Stimulated activated CD4-positive, alpha-beta T cell treated with anti-CD3 and anti-CD28 coated beads, TNF-alpha, amount 100 ng/mL, for 24 hours (primary cell): ENCODE measurements at places on chromosomes 4 and X.

DNA sequence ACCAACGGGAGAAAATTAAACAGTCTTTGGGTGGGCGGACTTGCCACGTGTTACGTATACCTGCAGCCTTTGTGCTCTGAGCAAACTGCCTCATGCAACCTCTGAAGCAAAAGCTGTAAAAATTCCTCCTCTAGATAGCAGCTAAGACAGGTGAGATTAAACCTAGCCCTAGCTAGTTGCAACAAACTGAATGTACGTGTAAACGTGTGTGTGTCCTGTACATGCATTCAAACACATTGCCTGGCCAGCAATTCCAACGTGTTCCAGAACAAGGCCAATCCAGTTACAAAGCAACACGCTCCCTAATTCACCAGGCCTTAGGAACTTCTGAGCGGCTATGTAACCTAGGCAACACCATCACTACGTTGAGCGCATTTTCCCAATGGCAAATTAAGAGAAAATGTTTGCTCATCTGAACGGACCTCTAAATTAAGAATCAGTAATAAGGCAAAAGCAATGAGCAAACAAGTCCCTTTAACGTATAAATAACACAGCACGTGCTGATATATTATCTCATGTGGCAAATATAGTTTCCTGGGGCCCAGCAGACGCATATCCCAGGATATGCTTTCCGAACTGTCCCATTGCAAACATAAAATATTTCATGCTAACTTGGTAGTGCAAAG, 792 bp downstream of the PPID start:
- DNase-seq, result no peak

DNA sequence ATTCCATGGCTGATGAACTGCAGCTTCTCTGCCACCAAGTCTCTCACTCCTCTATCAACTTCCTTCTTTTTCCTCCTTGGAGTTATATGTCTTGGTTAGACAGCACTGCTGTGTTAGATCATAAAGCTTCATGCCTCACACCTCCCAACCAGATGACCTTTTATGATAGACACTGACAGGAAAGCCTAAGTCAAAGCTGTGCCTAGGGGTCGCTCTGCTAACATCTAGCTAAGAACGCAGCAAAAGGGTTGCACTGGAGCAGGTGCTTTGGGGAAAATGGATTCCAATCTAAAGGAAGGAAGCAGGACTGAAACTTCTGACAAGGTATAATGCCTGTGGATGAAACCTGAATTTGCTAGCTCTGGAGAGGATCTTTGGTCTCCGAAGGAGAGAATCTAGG, 509.7 kb downstream of the SMARCA1 start:
- DNase-seq, result no peak

DNA sequence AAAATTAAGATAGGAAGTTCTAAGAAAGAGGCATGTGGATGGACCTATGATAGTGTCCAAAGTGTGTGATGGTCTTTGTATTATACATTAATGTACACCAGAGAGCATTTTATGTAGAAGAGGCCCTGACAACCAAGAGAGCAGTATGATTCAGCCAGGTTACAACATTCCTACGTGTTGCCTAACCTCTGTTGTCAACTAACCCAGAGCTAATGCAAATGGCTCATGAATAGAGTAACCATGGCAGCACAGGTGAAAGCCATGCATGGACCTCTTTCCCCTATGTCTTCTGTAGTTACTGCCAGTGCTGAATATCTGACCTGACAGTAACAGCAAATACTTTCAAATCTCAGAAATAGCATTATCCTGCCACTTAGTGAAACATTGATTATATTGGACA, 255.6 kb downstream of the NDST4 start:
- DNase-seq, result no peak

DNA sequence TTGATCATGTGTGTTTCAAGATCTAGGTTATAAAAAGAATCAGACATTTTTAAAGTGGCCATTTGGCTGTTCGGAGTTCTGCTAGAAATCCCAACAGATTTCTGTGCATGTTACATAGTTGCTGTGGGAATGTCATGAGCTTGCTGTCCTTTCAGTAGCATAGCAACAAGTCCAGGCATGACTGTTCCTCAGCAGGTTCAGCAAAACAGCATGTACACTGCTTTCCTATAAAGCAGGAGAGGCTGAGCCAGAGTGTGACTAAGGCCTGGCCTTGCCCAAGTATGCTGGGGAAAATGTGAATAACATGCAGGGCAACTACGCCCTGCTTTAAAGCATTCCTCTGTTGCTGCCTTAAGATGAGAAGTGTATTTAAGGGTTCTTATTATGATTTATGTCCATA, 217.1 kb upstream of the SMIM31 start:
- no peak for DNase-seq

DNA sequence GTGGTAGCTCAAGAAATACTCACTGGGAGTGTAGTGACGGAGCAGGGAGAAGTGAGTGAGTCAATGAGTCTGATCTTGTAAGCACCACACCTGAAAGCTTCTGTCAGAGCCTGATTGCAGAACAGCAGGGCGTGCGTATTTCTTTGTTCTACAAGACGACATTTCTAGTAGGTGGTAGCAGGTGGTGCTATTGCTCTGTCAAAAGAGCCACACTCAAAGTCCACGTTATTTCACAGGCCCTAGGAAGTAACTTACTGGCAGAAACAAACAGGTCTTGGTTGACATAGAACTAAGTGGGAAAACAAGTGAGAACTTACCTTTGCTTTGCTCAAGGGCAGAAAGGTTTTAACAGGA, 46.4 kb upstream of the SPRY1 start:
- DNase-seq, result no peak
